NCI-H2081 (cell line): ENCODE measurements at places on chromosomes 2 and 18.

GRCh38 chr18:79988071-79988450 lies 302 bp downstream of the TXNL4A start:
- peak; percentile 65 for DNase-seq

DNA sequence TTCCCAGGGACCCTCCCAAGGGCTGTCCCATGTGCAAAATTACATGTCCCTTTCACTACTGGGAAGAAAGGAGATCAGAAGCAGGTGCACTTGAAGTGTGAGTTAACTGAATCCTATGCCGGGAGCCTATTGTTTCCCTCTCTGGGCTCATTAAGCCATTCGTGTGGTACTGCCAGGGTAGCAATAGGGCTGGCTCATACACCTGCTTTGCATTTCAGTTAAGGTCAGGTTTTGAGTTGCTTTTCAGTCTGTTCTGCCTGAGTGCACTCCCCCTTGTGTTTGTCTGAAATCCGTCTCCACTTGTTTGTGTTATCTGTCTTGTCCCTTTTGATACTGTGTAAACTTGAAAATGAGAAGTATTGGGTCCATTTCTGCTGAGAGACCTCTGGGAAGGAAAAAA lies 1232.6 kb upstream of the NRXN1 start:
- DNase-seq = peak; percentile 75

- DNase-seq = no peak
Measured at GRCh38 chr2:228675646-228676045, 494.2 kb upstream of the SPHKAP start.

- DNase-seq = no peak
Measured at GRCh38 chr2:2014251-2014771, 270.0 kb upstream of the PXDN start.

DNA sequence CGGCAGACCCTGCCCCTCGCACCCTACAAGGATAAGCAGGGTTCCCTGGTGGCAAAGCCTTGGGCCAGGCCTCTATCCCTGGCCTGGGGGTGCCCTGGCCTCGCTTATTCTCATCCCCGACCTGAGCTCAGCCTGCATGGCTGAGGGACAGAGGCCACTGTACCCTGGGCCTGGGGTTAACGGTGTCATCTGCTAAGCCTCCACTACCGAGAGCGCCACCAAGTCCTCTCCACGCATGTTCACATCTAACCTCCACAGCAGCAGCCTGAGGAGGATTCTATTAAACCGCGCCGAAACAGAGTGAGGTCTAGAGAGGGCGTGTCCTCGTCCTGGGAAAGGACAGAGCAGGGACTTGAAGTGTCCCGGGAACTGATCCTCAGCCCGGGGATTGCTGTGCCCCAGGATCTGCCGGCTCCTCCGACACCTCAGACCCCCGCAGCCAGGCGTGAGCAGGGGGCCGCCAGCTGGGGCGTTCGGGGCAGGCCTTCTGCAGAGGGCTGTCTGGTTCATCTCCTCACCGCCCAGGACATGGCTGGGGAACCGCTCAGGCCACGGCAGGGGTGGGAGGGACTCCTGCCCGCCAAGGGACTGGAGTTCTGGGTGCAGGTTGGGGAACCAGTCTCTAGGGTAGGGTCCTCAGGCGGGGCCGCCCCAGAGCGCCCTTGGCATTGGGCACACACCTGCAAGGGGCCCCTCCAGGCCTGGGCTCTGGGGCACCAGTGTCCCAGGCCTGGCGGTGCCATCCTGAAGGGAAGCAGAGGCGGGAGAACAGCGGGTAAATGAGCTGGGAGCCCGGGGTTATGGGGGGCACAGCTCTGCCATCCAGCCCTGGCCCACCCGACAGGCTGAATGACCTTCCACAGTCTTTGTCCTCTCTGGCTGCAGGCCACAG lies 68.0 kb upstream of the SMAD7 start:
- no peak for DNase-seq

DNA sequence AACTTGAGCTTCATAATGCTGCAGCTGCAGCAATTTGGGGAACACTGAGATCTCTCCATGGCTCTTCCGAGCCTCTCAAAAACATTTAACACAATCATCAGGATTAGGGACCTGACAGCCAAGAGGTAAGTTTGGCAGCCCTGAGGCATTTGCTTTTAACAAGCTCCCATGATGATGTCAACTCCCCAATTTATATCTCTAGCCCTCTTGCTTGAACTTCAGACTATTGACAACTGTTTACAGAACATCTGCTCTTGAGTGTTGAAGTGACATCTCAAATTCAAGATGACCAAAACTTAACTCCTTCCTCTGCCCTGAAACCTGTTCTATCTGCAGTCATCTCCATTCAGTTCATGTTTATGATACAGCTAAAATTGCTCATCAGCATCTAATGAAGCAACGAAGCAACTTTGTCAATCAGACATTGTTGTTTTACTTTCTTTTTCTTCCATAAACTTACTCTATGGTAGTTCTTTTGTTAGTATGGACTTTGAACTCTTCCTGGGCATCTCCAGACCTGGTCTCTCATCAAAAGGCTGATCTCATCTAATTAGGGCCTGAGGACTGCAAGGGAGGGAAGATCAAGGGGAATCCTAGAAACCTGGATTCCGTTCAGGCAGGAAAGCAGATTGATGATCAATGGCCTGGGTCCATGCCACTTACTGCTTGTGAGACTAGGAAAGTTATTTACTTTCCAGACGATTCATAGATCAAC lies 48.1 kb downstream of the SEMA4F start:
- no peak for DNase-seq

- no peak for DNase-seq
Measured at GRCh38 chr2:45750484-45750883, 99.0 kb downstream of the PRKCE start.

DNA sequence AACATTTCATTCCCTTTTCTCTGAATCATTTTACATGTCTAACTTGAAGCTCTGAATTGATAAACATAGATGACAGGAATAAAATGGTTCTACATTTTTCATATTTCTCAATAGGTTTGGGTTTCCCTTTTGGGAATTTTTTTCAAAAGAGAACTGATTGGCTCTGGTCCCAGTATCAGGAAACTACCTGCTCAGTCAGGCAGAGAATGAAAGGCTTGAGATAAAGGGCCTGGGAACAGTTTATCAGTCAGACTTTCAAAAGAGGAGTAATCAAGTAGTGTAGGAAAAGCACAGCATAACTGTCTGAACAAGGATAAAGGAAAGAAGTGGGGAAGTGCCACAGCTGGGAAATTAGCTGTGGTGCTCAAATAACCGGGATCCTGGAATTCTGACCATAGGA lies 28.3 kb upstream of the CCL20 start:
- no peak for DNase-seq

- no peak for DNase-seq
Measured at GRCh38 chr2:157164370-157164769, 93.1 kb upstream of the GALNT5 start.

DNA sequence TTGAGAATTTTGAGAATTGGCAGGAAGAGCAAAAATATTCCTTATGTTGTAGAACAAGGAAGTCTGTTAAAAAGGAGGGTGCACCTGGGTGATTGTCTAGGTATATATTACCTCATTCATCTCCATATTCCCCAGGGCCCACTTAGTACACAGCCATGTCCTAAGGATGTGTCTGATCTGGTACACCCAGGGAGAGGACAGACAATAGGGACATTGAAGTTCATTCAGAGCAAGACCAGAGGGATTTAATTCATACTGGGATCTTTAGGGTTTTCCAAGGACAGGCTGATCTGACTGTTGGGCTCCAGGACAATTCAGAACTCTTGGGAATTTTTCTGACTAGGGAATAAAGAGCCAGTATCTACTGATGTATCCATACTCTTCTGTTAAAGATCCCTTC lies 112.1 kb downstream of the PHLPP1 start:
- DNase-seq = peak; percentile 43
